ENCODE measurements at places on chromosomes 6 and 20. TPM values are rescaled to one million over a fixed set of nuclear protein-coding genes. Genes with fewer than 3 reads are reported as not detected.

DNA sequence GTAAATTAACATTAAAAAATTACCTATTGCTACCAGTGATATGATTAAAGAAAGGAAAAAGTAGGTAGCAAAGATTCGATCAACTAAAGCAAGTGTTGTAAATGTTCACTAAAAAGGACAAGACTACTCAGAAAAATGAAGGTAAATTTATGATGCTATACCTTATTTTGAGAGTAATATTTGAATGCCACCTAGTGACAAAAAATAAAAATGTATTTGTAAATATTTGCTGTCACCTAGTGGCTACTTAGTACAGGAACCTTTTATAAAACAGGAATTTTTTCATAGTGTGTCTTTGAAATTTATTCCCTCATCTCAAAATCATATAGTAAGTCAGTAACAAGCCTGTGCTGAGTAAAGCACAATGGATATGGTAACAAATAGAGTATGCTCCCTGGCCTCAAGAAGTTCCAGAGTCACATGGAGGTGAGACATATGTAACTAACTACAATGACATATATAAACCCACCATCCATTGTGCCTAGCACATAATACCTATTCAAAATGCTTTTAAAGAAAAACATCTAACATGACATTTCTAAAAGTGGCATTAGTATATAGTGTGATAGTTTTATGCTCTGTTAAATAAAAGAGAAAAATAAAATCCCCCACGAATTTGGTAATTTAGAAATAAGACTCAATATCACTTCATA lies 193.1 kb upstream of the SIM1 start:
- H3K27me3 ChIP-seq, result no peaks in the 10 kb centered on the region
- H3K4me1 ChIP-seq, result no peaks in the 10 kb centered on the region
- no peak for DNase-seq
- H3K4me3 ChIP-seq, result no peak overlapping the region

DNA sequence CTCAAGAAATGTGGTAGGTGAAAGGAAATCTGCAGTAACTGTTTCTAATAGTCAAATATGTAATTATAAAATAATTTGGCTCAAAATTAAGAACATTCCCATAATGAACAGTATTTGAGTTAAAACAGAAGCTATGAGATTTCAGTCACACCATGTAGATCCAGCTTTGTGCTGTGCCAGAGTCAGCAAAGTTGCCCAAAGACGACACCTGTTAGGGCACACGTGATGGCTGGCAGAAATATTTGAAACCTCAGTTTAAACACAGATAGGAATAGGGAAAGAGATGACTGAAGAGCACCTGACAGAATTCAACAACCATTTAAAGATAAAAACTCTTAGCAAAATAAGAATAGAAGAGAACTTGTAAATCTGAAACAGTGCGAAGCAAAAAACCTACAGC lies 129.3 kb downstream of the CD83 start:
- no peak for DNase-seq
- H3K27ac ChIP-seq, result no peak overlapping the region
- no peaks in the 10 kb centered on the region for H3K4me1 ChIP-seq
- no peaks in the 10 kb centered on the region for H3K36me3 ChIP-seq

- no peaks in the 10 kb centered on the region for H3K27me3 ChIP-seq
- peaks cover 52% of the 10 kb centered on the region for H3K4me1 ChIP-seq
- H3K27ac ChIP-seq, result no peak overlapping the region
Measured at GRCh38 chr6:119442776-119443184, 93.2 kb upstream of the MAN1A1 start.

- H3K36me3 ChIP-seq, result no peaks in the 10 kb centered on the region
- H3K4me3 ChIP-seq, result no peak overlapping the region
- DNase-seq, result no peak
- no peak overlapping the region for H3K27ac ChIP-seq
- no peaks in the 10 kb centered on the region for H3K27me3 ChIP-seq
Measured at GRCh38 chr6:41741625-41742490, 5.3 kb downstream of the PGC start.

GRCh38 chr6:139844907-139845306 lies 470.5 kb upstream of the CITED2 start:
- H3K36me3 ChIP-seq, result no peaks in the 10 kb centered on the region
- no peak overlapping the region for H3K4me3 ChIP-seq
- H3K27me3 ChIP-seq, result no peaks in the 10 kb centered on the region
- DNase-seq, result no peak

DNA sequence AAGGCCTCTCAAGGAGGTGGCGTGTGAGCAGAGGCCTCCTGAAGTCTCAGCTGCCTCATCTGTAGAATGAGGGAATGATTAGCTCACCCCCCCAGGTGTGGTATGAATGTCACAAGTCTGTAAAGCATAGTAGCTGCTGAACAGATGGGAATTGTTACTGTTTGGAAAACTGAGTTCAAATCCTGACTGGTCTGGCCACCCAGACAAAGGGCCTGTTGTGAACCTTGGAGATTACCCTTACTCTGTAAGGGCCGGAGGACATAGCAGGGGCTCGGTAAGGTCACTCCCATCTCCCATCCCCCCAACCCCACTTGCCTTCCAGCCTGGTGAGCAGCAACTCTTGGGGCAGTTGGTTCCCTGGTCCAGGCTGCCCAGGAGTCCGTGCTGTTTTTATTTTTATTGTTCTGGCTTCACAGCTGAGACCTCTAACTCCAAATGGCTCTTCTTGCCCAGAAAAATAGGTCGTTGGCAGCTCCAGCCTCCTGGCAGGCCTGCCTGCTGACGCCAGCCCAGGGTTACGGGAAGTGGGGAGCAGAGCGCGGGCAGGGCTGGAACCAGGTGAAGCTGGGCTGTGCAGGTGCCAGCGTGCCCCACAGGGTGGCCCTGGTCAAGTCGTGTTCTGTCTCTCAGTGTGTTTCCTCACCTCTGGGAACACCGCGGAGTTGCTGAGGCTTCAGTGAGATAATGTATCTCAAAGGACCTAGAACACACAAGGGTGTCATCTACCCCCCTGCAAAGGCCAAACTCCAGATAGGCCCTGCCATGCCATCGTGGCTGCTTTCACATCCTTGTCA lies 4.5 kb upstream of the SIRPA start:
- no peaks in the 10 kb centered on the region for H3K36me3 ChIP-seq
- H3K4me3 ChIP-seq, result no peak overlapping the region
- H3K27ac ChIP-seq, result no peak overlapping the region

DNA sequence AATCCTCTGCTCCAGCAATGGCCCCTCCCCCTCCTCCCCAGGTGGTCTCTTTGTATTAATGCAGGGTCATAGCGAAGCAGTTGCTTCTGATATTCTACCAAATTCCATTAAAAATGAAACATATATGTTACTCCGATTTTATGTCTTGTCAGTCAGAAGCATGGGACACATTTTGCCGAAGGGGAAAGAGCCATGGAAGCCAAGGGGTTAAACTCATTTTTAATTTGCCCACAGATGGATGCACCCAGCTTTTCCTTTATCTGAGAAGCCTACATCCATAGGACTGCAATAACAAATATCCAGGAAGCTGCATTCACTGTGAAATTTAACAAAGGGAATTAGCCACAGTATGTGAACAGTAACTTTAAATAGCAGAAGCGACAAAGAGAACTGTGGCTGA lies 688.2 kb downstream of the QKI start:
- H3K4me1 ChIP-seq, result no peaks in the 10 kb centered on the region
- no peak overlapping the region for H3K27ac ChIP-seq
- no peak overlapping the region for H3K4me3 ChIP-seq
- H3K36me3 ChIP-seq, result no peaks in the 10 kb centered on the region
- no peak for DNase-seq

The ENPP1 gene
- total RNA-seq, result 2.0 TPM

The GABRR2 gene
- total RNA-seq, result 0.82 TPM

The MCCD1 gene
- not detected for total RNA-seq

The SDC4 gene
- 329 TPM for total RNA-seq

All from left lung (tissue), 14 donors.